ENCODE measurements at places on chromosomes 3 and 15.

GRCh38 chr3:183933160-183933559 is 48.5 kb upstream of the PARL start:
- no peak for DNase-seq

DNA sequence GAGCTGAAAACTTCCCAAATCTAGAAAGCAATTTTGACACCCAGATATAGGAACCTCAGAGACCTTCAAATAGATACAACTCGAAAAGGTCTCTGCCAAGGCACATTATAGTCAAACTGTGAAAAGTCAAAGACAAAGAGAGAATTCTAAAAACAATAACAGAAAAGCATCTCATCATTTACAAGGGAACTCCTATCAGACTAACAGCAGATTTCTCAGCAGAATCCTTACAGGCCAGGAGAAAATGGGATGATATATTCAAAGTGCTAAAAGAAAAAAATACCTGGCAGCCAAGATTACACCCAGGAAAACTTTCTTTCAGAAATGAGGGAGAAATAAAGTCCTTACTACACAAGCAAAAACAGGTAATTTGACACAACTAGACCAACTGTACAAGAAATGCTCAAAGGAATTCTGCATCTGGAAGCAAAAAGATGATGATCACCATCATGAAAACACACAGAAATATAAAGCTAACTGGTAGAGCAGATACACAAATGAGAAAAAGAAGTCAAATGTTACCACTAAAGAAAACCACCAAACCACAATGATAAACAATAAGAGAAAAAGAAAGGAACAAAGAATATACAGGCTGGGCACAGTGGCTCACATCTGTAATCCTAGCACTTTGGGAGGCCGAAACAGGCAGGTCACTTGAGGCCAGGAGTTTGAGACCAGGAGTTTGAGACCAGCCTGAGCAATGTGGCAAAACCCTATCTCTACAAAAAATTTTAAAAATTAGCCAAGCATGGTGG is 50.4 kb downstream of the ADAM10 start:
- DNase-seq = no peak

DNA sequence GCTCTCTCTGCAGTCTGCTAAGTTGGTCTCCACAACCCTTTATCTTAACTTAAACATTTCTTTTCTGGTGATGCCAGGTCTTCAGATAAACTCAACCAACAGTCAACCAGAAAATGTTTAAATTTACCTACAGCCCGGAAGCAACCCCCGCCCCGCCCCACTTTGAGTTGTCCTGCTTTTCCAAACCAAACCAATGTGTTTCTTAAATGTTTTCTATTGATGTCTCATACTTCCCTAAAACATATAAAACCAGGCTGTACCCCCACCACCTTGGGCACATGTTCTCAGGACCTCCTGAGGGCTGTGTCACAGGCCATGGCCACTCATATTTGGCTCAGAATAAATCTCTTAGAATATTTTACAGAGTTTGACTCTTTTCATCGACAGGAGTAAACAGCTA is 13.2 kb upstream of the GPR160 start:
- DNase-seq = no peak

GRCh38 chr3:45205126-45205525 is 21.0 kb downstream of the TMEM158 start:
- no peak for DNase-seq

DNA sequence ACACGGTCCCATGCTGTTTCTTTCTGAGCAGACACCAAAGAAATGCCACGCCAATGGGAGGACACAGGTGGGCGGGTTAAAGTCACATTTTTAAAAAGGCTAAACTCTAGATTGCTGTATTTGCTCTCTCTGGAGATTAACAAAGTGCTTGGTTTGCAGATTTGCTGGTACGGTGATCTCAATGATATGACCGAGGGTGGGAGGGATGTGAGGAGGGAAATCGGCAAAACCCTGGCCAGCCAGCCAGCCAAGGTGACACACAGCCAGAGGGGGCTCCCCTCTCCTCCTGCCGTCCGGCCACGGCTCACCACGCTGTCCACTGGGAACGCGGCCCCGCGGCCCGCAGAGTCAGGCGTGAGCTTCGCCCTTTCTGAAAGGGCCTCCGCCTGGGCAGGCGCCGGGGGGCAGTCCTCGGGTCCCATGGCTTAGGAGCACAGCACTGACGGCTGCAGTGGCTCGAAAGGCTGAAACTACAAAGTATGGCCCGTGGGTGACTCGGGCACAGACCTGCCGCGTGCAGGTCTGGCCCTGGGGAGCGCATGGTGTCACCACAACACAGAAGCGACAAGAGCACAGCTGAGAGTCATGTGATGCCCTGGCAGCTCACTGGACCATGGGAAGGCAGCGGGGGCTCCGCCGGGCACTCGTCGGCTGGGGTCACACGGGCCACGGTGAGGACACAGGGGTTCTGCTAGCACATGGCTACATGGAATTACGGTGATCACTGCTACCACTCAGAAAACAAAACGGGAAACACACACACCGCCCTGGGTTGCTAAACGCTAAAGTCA is 57.8 kb upstream of the RPL32 start:
- DNase-seq = no peak

DNA sequence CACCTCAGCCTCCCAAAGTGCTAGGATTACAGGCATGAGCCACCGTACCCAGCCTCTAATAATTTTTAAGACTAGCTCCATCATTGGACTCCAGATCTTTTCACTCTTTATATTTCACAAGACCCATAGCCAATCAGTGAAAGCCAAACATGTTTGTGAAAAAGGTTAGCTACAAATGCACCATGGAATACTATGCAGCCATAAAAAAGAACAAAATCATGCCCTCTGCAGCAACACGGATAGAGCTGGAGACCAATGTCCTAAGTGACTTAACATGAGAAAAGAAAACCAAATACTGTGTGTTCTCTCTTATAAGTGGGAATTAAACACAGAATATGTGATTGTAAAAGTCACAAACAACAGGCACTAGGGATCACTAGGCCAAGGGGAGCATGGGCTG is 3.2 kb downstream of the SCAPER start:
- no peak for DNase-seq
